Memory B cell (primary cell): ENCODE measurements at places on chromosomes 6 and 20.
A peak's percentile ranks its signal among the peaks of the same experiment; 100 is the strongest.

- no peak for DNase-seq
Measured at GRCh38 chr6:42295677-42296076, 78.0 kb upstream of the MRPS10 start.

GRCh38 chr6:155958550-155958949 lies 502.9 kb upstream of the NOX3 start:
- no peak for DNase-seq

GRCh38 chr6:137415127-137415833 lies 78.9 kb downstream of the OLIG3 start:
- peak; percentile 59 for DNase-seq

GRCh38 chr6:81614292-81614691 lies 138.2 kb downstream of the TENT5A start:
- DNase-seq: no peak

DNA sequence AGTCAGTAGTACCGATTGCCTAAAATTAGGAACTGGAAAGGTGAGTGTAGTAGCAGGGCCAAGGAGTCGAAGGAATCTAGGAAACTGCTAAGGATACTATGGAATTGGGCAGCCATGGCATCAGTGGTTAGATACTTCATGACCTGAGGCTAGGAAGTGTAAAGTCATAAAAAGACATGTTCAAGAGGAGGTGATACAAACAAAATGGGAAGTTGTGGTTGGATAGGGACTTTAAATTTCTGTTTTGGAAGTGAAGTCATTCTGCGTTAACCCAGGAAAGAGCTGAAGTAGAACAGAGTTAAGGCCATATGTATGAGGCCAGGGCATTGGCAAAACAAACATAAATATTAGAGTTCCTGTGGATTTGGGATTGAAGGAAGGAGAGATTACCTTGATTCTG lies 88.6 kb upstream of the TMEM181 start:
- no peak for DNase-seq

DNA sequence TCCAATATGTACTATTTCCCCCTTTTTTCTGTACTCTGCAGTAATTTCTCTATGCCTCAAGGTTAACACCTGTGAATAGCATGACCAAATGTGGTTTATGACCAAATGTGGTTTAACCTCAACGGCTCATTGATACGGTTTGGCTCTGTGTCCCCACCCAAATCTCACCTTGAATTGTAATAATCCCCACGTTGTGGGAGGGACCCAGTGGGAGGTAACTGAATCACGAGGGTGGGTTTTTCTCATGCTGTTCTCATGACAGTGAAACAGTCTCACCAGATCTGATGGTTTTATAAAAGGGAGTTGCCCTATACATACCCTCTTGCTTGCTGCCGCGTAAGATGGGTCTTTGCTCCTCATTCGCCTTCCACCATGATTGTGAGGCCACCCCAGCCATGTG lies 18.7 kb downstream of the DEK start:
- no peak for DNase-seq

DNA sequence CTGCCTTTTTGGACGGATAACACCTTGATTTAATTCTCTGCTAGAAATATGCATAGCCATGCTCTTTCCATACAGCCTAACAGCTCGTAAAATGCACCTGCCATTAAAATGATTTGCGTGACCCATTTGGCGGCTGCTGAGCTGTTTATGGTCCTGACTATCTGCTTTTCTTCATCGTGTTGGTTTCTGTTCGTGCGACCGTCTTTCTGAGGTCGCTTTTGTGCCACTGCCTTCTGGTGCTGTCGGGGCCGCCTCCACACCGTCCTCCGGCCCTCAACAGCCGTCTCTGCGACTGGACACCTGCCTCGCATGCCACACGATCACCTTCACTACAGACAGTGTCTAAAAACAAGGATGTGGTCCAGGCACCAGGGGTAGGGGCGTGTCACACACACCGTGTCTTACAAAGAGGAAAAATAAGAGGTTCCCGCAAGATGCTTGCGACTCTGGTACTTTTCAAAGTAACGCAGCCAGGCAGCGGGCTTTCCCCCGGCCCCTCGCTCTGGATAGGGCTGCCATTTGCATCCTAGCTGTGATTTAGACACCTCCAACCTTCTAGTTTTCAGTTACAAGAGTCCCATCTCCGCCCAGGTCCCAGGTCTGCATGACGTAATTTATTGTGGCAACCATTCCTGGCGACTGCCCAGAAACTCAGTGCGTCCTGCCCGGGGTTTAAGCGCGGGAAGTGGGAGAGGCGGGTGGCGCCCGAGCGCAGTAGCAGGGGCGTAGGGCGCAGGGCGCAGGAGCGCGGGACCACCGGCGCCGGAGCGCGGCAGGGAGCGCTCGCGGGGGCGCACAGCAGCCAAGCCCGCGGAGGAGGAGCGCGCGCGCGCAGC lies at the start of gene STMND1:
Gene STMND1, plus strand, starts transcription at position 629 of the 836 bp plus-strand sequence. CDS start 208 bp downstream, outside the sequence.
- DNase-seq: no peak

DNA sequence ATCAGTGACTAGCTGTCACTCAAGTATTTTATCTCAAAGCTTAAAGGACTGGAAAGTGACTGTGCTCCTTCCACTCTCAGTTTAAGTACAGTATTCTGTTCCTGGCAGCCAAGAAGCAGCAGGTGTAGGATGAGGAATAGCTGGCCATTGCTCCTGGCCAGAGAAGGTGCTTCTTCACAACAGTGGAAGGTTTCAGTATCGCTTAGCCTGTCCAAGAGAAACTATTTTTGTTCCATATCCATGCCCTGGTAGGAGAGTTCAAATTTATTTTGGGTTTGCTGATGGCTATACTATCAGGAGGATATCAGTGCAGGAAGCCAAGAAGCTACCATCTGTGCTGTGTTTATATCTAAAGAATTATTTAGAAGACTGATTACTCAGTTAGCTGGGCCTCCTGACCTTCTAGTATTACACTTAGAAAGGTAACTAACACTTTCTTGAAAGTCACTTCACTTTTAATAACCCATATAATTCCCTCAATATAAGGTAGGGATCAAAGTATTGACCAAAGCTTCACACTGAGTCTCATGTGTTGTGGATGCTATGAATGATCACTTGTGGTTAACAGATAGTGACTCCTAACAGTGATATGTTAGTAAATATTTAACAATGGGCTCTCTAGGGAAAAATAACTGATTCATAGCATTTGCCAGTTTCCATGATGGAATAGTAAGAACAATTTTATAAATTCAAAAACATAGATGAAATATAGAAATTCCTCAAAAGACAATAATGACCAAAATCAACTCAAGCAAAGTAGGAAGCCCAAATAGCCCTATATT lies 99.9 kb downstream of the AIG1 start:
- no peak for DNase-seq

GRCh38 chr20:45742596-45742995 lies 20.4 kb downstream of the SPINT4 start:
- DNase-seq: no peak

- DNase-seq: no peak
Measured at GRCh38 chr20:48814633-48815032, 13.2 kb downstream of the PREX1 start.

GRCh38 chr20:19269737-19270340 lies 57.4 kb downstream of the SLC24A3 start:
- no peak for DNase-seq

- DNase-seq: no peak
Measured at GRCh38 chr6:159084493-159085091, 39.8 kb upstream of the TAGAP start.

DNA sequence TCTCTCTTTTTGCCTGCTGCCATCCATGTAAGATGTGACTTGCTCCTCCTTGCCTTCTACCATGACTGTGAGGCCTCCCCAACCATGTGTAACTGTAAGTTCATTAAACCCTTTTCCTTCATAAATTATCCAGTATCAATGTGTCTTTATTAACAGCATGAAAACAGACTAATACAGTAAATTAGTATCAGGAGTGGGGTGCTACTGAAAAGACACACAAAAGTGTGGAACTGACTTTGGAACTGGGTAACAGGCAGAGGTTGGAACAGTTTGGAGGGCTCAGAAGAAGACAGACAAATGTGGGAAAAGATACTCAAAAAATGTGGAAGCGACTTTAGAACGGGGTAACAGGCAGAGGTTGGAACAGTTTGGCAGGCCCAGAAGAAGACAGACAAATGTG lies 189.4 kb downstream of the HTR1B start:
- no peak for DNase-seq

GRCh38 chr20:46438156-46438750 lies 31.8 kb upstream of the ELMO2 start:
- DNase-seq: peak; percentile 9

DNA sequence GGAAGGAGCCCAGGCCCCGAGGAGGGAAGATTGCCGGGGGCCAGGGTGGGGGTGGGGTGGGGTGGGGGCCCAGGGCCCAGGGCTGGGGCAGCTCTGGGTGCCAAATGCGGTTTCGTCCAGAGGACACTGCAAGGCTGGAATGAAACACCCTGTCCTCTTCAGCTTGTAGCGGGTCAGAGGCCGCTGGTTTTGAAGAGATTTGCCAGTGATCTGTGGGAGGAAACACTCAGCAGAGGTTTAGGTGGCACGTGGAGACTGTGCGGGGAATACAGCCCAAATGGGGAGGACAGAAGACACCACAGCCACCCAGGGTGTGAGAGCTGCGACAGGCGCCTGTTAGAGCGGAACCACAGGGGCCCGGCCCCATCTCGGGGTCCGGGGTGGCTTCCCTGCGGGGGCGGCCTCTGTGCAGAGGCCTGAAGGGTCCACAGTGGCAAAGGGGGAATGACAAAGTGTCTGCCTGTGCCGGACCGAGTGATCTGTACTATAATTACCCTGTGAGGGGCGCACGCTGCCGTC lies 29.2 kb downstream of the FRMD1 start:
- no peak for DNase-seq

GRCh38 chr20:22999756-23000155 lies 35.4 kb upstream of the SSTR4 start:
- no peak for DNase-seq
